Stimulated activated CD8-positive, alpha-beta memory T cell treated with anti-CD3 and anti-CD28 coated beads, Interleukin-7, amount 100 ng/mL, for 24 hours (primary cell): ENCODE measurements at places on chromosomes 6 and 20.

DNA sequence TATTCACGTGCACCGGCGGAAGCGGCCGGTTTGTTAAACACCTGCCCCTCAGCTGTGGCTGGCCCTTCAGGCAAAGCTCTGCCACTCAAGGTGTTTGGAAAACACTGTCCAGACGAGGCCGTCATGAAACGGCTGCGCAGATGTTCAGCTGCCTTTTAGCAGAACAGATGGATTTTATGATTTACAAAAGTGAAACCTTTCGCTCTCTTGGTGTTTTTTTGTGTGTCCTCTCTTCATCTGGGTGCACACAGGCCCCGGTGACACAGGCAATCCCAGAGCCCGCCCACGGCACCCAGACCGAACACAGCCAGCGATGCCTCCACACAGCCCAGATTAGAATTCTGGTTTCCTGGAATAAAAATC lies 397.0 kb downstream of the SMOC2 start:
- no peak for DNase-seq

- no peak for DNase-seq
These were observed 9.1 kb downstream of the PKIB start for GRCh38 chr6:122619309-122619708.

- no peak for DNase-seq
These were observed 128.9 kb downstream of the TMEM200A start for GRCh38 chr6:130494729-130495128.

DNA sequence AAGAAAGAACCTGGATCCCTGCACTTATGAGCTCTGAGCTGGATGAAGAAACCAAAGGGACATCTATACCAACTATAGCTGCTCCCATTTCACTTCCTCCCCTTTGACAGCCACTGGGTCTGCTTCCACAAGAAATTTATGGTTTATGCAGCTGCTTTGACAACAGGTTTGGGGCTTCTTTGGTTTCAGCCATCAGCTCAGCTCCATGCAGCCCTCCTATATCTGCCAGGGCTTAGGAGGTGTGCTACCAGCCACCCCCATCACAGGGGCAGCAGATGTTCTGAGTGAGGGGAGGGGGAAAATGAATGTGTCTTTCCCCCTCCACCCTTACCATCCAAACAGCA lies 29.2 kb upstream of the PKHD1 start:
- no peak for DNase-seq

DNA sequence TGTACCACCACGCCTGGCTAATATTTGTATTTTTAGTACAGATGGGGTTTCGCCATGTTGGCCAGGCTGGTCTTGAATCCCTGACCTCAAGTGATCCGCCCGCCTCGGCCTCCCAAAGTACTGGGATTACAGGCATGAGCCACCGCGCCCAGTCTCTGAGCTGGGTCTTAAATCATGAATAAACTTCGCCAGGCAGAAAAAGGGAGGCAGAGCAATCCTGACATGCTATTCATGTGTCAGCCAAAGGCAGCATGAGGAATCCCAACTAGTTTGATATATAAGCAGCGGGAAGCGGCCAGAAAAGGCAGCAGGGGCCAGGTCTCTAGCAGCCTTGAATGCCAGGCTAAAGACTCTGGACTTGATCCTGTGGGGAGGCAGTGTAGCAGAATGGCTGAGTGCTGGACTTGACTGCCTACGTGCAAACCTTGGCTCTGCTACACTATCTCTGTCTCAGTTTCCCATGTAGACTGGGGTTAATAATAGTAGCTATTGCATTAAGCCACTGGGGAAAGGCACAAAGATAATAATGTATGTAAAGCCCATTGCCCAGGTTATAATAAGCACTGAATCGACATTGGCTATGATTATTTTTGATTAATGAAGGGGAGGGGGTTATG lies 1.8 kb downstream of the PROCR start:
- no peak for DNase-seq

DNA sequence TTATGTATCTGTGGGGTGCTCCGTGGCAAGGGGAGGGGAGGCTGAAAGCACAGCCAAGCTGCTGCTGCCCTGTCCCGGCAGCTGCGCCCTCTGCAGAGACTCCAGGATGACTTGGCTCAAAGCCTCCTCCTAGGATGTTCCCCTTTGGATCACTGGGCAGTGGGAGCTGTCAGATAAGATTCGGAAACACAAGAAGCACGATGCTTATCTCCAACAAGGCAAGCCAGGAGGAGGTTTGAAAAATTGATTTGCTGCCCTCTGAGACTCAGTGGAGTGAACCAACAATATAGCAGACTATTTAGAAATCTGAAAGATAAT lies 776.4 kb downstream of the C6orf118 start:
- DNase-seq: no peak

GRCh38 chr6:13924949-13925881 lies at the start of gene RNF182:
Gene RNF182, plus strand, starts transcription at chr6:13924952. Its CDS starts 52,168 bp downstream, at chr6:13977120.
- DNase-seq: no peak

GRCh38 chr6:20905377-20905776 lies 371.1 kb downstream of the CDKAL1 start:
- DNase-seq: no peak

DNA sequence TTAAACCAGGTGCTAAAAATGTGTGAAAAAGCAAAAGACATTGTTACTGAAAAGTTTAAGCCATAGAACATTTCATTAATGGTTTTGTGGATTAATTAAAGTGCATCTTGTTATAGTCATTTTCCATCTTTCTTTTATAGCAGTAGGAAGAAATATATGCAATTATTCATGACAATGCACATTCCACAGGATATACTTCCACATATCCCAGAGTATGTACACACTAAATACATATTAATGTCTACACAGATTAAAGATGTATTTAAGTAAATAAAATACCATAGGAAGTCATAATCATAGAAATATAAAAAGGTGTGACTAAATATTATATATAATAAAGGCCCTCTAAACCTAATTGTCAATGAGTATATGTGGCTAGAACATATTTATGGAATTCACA lies 578.8 kb downstream of the PHF3 start:
- DNase-seq: no peak
